NCI-H2081 treated with DMSO at 0.1 percent for 48 hours (cell line): ENCODE measurements at places on chromosomes 7 and 10.

GRCh38 chr7:96319439-96319838 lies 2.5 kb downstream of the SLC25A13 start:
- no peak for DNase-seq

DNA sequence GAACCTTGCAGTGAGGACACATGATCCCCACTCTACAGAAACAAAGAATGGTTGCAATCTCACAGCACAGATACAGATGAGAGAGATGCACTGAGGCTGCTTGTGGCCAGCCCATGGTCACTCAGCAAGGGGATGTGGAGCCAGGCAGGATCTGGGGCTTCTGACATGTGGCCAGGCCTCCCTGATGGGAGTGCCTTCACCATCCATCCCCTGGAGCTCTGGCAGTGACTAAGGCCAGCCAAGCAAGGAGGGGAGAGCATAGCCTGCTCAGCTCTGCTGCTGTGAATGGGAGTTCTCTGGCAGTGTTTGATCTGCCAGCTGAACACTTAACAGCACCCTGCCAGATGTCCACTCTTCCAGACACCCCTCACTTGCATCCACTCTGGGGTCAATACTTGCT lies 19.8 kb downstream of the C10orf71 start:
- DNase-seq = no peak

DNA sequence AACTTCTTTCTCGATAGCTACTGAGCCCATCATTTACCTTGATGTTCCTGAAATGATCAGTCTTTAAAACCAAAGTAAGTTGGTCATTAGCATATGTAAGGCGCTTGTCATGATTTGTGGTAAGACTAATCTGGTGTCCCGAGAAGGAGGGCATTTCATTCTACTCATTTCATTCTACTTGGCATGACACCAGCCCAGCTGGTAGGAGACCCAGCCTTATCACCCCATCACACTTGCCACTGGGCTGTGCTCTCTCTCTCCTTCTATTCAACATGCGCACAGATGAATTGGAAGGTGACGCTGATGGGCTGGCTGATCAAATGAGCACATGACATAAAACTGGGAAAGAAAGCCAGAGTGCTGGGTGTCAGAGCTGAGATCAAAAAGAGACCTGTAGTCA lies 65.7 kb downstream of the CRTAC1 start:
- no peak for DNase-seq

DNA sequence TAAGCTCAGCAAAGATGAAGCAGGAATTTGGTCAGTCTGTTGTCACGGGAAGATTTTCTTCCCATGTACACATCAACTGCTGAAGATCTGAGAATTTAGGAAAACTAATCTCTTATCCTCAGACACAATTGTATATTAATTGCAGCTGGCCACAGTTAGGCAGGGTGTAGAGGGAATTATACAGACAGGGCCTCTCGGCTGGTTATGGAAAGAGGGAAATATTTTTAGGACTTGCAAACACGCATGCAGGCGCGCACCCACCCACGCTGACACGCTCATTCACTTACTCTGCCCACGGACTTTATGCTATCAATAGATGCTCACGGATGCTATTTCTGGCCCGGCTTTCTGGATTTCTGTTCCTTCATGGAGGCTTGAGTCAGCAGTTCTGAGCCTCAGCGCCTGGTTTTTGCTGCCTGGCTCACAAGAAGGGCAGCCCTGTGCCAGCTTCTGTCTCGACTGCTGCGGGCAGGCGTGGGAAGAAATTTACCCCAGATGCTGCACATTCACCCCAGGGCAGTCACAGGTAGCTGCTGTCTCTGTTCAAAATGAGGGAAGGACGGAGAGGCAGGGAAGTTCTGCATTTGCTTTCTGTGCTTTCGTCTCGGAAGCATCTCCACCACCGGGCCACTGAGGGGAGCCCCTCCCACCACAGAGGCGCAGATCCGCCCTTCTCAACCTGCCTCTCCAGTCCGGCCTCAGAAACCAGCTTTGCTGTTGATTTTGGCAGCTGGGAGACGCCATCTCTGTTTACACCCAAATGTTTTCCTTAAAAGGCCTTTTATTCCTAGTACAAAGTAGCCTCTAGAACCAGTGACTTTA lies 116.3 kb upstream of the BTBD16 start:
- DNase-seq = no peak

DNA sequence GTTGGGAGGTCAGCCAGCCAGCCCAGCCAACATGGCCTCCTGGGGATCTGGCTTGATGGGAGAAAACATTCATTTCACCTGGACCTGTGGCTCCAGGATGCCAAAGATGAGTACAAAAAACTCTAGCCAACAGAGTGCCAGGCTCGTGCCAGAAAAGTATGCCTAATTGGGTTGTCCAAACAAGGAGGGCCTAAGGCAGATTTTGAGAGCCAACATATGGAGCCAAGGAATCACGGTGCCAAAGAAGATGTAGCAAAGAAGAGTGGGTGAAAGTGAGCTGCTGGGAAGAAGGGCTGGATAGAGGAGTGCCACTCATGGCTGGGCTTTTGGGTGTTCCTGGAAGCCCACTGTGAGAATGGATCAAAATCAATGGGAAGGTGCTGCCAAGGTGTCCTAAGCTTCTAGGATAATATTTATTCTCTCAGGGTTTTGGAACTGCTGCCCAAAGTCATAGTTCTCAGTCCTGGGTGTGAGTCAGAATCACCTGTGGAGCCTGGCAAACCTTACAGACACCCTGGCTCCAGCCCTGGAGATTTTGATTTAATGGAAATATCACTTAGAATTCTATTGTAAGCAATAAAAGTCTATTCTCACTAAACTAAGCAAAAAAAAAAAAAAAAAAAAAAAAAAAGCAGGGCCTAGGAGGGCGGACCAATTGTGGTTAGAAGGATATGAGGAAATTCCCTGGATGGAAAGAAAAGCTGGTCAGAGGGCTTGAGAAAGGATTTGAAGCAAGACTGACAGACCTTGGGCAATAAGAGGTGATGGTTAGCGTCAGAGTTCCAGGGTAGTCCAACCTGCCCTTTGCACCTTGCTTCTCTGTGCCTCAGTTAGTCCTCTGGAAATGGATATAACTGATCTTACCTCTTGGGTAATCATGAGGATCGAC lies 182.2 kb upstream of the PRR15 start:
- DNase-seq = no peak

DNA sequence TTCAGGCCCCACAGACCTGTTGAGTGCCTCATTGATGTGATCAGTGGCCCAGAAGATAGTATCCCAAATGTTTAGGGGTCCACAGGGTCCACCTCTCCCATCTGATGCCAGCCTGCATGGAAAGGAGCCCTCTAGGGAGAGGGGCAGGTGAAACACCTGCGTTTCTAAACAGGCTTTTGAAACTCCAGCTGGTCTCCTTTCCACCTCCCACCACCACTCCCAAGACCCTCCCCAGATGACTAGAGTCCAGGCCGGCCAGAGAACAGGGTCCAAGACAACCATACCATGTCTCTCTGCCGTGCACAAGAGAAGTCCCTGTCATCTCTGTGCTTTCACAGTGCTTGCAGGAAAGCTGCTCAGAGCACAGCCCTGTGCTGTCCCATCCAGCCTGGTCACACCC lies 105.0 kb upstream of the NANOS1 start:
- no peak for DNase-seq

- no peak for DNase-seq
These were observed 34.0 kb upstream of the CCDC7 start for GRCh38 chr10:32411797-32412498.

DNA sequence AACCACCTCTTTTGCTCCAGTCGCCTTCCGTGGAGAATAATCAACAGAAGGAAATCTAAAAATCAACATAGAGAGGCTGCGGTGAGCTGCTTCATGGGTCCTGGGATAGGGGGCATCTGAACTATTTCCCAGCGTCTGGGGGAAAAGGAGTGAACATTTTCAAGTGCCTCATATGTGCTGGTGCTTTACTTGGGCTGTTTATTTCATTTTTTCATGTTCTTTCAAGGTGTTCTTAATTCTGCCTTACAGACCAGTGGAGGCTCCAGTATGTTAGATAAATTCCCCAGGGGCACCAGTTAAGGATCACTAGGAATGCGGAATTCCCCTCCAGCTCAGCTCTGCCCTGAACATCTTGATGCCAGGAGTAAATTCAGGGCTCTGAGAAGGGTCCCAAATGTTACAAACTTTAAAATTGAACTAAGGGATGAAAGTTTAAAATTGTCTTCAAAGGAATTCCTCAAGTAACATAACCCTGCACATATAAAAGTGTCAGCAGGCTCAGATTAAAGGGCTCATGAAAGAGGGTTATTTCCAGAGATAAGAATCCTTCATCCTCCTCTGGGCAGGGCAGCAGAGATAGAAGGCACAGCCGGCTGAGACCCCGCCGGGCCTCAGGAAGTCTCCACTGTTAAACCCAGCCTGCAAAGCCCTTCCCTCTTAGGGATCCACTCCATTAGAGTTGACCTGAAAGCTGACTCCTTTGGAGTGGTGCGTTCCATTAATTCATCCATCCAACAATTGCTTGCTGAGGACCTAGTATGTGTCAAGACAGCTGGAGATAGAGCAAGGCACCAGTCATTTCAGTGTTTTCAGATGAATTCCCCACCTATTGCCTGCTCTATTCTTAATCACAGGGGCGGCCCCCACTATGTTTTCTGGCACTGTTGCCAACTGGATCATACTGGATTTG lies 345.8 kb downstream of the KCNMA1 start:
- no peak for DNase-seq

DNA sequence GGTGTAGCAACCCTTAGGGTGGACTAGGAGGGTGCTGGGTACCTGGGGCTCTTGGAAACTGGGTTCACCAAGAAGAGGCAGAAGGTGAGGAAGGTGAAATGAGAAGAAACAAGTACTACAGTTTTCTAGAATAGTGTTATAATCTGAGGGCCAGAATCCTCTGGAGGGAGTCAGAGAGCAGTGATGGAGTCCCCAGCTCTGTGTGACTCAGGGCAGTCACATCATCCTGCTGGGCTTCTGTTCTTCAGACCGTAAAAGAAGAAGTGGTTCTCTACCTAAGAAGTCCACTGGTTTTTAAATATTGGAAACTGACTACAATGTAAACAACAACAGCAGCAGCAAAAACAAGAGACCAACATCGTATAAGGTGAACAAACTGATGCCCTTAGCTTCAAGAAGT lies 197.3 kb downstream of the PRPF18 start:
- no peak for DNase-seq

DNA sequence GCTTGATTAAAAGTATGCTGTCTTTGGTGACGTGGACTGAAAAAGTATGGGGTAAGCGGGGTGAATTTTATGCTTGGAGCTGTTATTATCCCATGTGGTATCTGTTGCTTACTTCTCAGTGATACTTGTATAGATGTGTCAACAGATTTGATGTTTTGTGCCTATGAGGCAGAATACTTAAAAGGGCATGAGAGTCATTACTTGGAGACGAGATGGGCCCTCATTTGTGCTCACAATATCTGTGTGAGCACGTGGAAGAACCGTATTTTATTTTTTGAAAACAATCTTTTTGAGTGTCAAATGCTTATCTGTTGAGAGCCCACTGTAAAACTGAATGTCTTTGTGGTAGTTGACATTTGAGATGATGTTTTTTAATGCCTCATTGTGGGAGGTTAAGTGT lies 281.9 kb downstream of the EXOC4 start:
- no peak for DNase-seq

DNA sequence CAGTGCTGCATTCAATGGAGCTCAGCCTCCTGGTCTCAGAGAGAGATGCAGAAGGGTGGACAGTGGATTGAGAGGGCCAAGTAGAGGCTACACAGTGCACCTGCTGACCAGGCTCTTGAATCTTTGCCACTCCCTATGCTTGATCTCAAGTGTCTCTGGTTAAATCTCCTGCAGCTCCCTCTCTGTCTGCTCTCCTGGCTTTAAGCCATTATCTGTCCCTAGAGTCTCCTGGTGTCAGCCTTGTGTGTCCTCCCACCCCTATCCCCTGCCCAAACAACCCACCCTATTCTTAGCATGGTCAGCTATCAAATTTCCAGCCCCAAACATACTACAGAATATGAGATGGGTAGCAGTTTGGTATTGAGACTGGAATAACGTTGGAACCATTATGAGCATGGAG lies 479.3 kb upstream of the CELF2 start:
- DNase-seq = no peak

DNA sequence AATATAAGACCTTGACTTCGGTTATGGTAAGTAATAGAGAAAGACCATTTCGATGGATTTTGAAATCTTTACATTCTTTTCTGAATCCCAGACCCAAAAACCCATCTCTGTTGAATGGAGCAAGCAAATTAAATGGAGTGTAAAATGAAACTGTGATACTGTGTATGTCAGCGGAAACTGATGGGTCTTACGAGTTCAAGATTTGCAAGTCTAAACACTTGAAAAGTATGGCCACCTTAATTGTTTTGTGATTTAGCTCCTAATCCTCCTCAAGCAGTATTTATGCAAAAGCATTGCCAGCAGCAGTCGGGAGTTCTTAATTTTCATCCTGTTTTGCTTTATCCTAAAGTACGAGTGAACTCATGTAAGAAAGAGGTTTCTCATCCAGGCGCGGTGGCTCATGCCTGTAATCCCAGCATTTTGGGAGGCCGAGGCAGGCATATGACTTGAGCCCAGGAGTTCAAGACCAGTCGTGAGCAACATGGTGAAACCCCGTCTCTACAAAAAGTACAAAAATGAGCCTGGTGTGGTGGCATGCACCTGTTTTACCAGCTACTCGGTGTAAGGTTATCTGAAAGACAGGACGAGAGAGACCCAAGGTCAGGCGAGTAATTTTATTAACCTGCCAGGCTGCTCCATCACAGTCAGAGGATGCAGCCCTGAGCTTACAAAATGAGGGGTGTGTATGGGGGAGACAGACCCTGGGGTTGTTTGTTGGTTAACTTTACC lies 5.8 kb upstream of the DHTKD1 start:
- no peak for DNase-seq

- DNase-seq = no peak
These were observed 111.5 kb upstream of the SVIL start for GRCh38 chr10:29746080-29746797.

- no peak for DNase-seq
These were observed 15.8 kb upstream of the ACTA2 start for GRCh38 chr10:88968391-88968790.

DNA sequence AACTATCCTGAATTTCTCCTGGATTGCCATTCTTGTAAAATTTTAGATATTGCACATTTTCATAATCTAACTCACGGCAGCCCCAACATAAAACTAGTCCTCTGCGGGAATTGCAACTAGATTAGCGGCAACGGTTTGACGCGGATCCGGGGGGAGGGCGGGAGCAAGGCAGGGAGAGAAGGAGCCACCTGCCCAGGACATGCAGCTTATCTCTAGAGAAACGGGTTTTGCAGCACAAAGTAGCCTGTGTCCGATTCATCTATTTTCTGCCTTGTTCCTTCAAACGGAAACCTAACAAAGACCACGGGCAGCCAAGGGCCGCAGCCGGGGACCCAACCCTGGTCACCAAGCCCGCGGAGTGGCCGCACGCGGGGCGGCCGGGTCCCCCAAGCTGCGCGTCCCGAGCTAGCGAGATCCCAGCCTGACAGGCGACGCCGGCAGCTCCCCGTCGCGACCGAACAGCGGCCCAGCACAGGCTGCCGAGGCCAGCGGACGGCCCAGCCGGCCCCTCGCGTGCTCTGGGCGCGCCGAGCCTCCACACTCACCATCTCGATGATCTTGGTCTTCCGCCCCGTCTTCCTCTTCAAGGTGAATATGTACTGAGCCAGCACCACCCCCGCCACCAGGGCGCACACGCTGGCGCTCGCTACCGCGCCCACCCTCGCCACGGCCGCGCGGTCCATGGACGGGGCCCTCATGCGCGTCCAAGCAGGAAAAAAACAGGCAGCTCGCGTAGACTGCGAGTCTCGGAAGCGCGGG lies at the start of gene NT5C3A:
Gene NT5C3A (minus strand): TSS at position 754 of the 759 bp plus-strand sequence. CDS start 71 bp downstream, at position 683.
- DNase-seq = no peak

GRCh38 chr7:40418448-40418847 lies 283.6 kb downstream of the SUGCT start:
- DNase-seq = no peak
